Pancreas (tissue), 10 donors: ENCODE measurements at places on chromosomes 13 and 19. TPM values are rescaled to one million over a fixed set of nuclear protein-coding genes. Genes with fewer than 3 reads are reported as not detected.
A peak's percentile ranks its signal among the peaks of the same experiment; 100 is the strongest.

The DENND1C gene
- polyA plus RNA-seq, result 2.1 TPM

The AKAP11 gene
- 8.6 TPM for polyA plus RNA-seq

The POLR2I gene
- polyA plus RNA-seq, result 58.0 TPM

The TICAM1 gene
- 13.9 TPM for polyA plus RNA-seq

The ZNF625 gene
- polyA plus RNA-seq, result 1.4 TPM

The ZNF98 gene
- 1.7 TPM for polyA plus RNA-seq

The ZNF441 gene
- 2.5 TPM for polyA plus RNA-seq

The PSG2 gene
- not detected for polyA plus RNA-seq

The PNMA8B gene
- 1.2 TPM for polyA plus RNA-seq

The TMEM59L gene
- polyA plus RNA-seq, result 8.9 TPM

The RTBDN gene
- 4.6 TPM for polyA plus RNA-seq

The ZNF773 gene
- polyA plus RNA-seq, result 3.6 TPM

The ONECUT3 gene
- polyA plus RNA-seq, result not detected

The GSX1 gene
- not detected for polyA plus RNA-seq

The FGF21 gene
- not detected for polyA plus RNA-seq

The PALM gene
- polyA plus RNA-seq, result 10.1 TPM

The PCDH17 gene
- polyA plus RNA-seq, result 7.3 TPM

The BRSK1 gene
- 9.2 TPM for polyA plus RNA-seq

- no peak for DNase-seq
- no peaks in the 10 kb centered on the region for H3K27me3 ChIP-seq
- no peak overlapping the region for H3K27ac ChIP-seq
- H3K36me3 ChIP-seq, result no peaks in the 10 kb centered on the region
- no peaks in the 10 kb centered on the region for H3K4me1 ChIP-seq
Observed at GRCh38 chr19:20276011-20276731, 109.2 kb downstream of the ZNF486 start.

- H3K27me3 ChIP-seq, result no peaks in the 10 kb centered on the region
- no peak overlapping the region for H3K4me3 ChIP-seq
- H3K4me1 ChIP-seq, result no peaks in the 10 kb centered on the region
- no peaks in the 10 kb centered on the region for H3K36me3 ChIP-seq
Observed at GRCh38 chr13:28475916-28476725, 18.8 kb downstream of the FLT1 start.

- DNase-seq, result no peak
- H3K4me3 ChIP-seq, result no peak overlapping the region
- no peaks in the 10 kb centered on the region for H3K27me3 ChIP-seq
- H3K36me3 ChIP-seq, result no peaks in the 10 kb centered on the region
- H3K4me1 ChIP-seq, result no peaks in the 10 kb centered on the region
Observed at GRCh38 chr13:50990818-50991506, 81.4 kb downstream of the RNASEH2B start.

- DNase-seq, result no peak
- no peaks in the 10 kb centered on the region for H3K27me3 ChIP-seq
- no peak overlapping the region for H3K4me3 ChIP-seq
- H3K4me1 ChIP-seq, result no peaks in the 10 kb centered on the region
- no peak overlapping the region for H3K27ac ChIP-seq
- peaks cover 49% of the 10 kb centered on the region for H3K36me3 ChIP-seq
Observed at GRCh38 chr13:48078251-48078656, 16.6 kb downstream of the MED4 start.

GRCh38 chr13:111202745-111203144 lies 87.6 kb downstream of the ARHGEF7 start:
- no peak for DNase-seq
- H3K4me1 ChIP-seq, result peaks cover 6% of the 10 kb centered on the region

GRCh38 chr13:49533591-49534269 lies 38.0 kb downstream of the PHF11 start:
- no peak for DNase-seq
- H3K27ac ChIP-seq, result no peak overlapping the region
- no peaks in the 10 kb centered on the region for H3K36me3 ChIP-seq
- no peaks in the 10 kb centered on the region for H3K27me3 ChIP-seq
- H3K4me3 ChIP-seq, result no peak overlapping the region
- no peaks in the 10 kb centered on the region for H3K4me1 ChIP-seq

DNA sequence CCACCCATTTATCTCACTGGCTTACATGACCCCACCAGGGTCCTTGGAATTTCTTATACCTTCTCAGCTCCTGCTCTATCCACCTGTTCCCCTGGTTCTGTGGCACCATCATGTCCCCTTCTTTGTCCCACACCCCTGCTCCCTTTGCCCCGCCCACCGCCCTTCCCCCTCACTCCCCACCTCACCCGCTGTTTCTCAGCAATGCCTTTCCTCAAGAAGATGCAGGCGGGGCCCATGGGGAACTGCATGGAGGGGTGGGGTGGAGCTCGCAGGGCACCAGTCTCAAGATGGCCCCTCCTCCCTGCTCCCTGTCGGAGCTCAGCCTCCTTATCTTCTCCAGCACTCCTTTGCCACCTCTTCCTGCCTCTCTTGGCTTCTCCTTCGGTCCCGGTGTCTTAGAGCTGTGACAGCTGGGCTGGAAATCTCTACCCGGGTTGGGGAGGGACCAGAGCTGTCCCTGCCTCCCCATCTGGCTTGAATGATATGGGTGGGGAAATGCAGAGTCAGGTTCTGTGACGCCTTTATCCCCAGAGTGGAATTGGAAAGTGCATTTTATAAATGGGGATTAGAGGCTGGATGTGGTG lies at the start of gene CABP5:
CABP5 (minus strand) TSS at position 405 of the 584 bp plus-strand sequence; CDS start at position 248, 157 bp downstream.
- H3K27ac ChIP-seq, result no peak within 1 kb of the TSS
- H3K4me3 ChIP-seq, result no peak within 1 kb of the TSS
- H3K4me1 ChIP-seq, result no peaks in the 10 kb centered on the region
- H3K36me3 ChIP-seq, result no peaks in the 10 kb centered on the region
- no peaks in the 10 kb centered on the region for H3K27me3 ChIP-seq
- DNase-seq, result no peak

GRCh38 chr13:35723821-35724220 lies 247.3 kb upstream of the MAB21L1 start:
- H3K4me1 ChIP-seq, result no peaks in the 10 kb centered on the region
- H3K27me3 ChIP-seq, result no peaks in the 10 kb centered on the region
- H3K27ac ChIP-seq, result no peak overlapping the region
- no peaks in the 10 kb centered on the region for H3K36me3 ChIP-seq

DNA sequence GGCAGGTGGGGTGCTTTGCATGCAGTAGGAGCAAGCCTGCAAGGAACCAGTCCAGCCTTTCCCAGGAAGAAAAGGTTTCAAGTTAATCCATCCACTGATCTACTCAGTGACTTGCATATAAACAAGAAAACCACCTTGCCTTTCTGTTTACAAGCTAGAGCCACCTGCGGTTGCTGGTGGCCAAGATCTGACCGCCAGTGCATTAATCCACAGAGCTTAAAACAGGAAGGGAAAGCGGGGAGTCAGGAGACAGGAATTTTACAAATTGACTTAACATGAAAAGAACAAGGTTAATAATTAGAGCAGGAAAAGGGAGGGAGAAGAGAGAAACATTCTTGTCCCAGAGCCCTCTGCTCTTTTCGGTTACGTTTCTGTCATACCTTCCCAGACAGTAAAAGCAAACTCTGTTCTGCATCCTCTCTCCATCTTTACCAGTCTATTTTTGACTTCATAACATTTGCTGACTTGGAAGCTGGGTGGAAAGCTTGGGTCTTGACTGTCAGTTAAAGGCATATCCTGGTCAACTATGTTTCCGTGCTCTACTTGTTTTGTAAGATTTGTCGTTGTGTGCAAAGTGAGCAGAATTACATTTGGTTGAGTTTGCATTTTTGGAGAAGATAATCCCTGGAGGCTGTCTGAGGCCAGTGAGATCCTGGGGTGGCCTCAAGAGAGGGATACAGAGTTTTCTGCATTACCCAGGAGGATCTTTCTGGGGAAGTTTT lies 760.6 kb downstream of the EFNB2 start:
- H3K36me3 ChIP-seq, result no peaks in the 10 kb centered on the region
- no peak overlapping the region for H3K4me3 ChIP-seq
- no peaks in the 10 kb centered on the region for H3K27me3 ChIP-seq
- H3K4me1 ChIP-seq, result no peaks in the 10 kb centered on the region
- H3K27ac ChIP-seq, result peak overlapping the region; percentile 31

DNA sequence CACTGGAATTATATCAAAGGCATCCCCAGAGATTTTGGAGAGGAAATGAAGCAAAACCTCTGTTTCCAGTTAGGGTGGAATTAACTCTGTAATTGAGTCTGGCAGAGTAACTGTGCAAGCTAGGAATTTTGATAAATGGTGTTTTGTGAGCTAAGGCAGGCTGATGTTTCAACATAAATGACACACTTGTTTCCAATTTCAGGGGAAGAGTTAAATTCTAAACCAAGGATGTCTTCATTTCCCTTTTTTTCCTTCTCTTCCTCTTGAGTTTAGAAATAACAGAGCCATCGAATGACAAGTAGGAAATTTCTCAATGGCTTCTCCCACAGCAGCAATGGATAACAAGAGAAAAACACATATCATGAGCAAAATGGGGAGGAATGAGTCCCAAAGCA lies 131.2 kb downstream of the IRS2 start:
- H3K36me3 ChIP-seq, result no peaks in the 10 kb centered on the region
- no peaks in the 10 kb centered on the region for H3K27me3 ChIP-seq
- H3K4me3 ChIP-seq, result no peak overlapping the region
- peak overlapping the region; percentile 13 for H3K27ac ChIP-seq
- DNase-seq, result no peak
- no peaks in the 10 kb centered on the region for H3K4me1 ChIP-seq

- no peak for DNase-seq
- no peaks in the 10 kb centered on the region for H3K36me3 ChIP-seq
- H3K4me3 ChIP-seq, result no peak overlapping the region
- no peaks in the 10 kb centered on the region for H3K4me1 ChIP-seq
- no peak overlapping the region for H3K27ac ChIP-seq
Observed at GRCh38 chr13:104701591-104701990, 1635.4 kb upstream of the SLC10A2 start.

DNA sequence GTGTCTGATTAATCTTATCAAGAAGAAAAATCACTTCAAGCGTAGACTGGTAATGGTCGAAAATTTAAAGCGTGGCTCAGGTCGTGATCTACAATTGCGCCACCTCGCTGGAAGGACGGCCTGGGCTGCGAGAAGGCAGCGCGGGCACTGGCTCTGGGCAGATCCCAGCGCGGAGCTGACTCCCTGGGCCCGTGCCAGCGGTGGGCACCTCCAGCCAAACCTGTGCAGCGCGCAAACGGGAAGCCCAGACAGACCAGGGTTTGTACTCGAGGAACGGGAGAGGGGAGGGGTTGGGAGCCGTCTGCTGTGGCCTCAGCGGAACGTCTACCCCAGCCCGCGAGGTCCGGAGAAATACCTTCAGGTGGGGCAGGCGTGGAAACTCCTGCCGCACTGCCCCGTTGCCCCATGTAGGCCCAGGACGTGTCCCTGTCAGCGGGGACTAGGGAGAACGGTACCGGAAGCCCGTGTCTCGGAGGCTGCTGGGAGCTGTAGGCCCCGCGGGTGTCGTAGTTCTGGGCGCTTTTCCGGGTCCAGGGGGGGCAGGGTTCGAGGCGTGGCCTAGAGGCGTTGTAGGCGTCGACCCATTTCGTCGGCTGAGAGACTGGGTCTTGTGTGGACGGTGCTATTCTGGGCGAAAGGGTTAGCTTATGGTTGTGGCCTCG lies 21.1 kb downstream of the ZNF274 start:
- no peaks in the 10 kb centered on the region for H3K4me1 ChIP-seq
- no peaks in the 10 kb centered on the region for H3K27me3 ChIP-seq
- H3K27ac ChIP-seq, result no peak overlapping the region
- DNase-seq, result no peak
- H3K36me3 ChIP-seq, result peaks cover 26% of the 10 kb centered on the region

DNA sequence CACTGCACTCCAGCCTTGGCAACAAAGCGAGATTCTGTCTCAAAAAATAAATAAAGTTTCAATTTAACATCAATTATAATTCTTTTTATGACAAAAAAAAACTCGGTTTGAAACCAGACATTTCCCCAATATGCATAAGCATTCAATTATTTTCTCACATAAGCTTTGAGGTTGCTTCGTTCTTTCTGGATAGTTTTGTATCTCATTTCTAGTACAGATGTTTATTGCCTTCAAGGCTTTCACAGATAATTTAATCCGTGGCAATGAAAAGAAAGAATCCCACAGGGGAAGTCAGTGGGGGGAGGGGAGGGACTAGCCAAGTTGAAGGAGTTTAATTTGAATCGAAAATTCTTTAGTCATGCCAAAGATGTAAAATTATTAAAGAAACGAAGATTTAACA lies 29.6 kb upstream of the TSC22D1 start:
- no peak overlapping the region for H3K4me3 ChIP-seq
- DNase-seq, result no peak
- no peaks in the 10 kb centered on the region for H3K27me3 ChIP-seq
- H3K4me1 ChIP-seq, result no peaks in the 10 kb centered on the region
- H3K27ac ChIP-seq, result no peak overlapping the region
- no peaks in the 10 kb centered on the region for H3K36me3 ChIP-seq

DNA sequence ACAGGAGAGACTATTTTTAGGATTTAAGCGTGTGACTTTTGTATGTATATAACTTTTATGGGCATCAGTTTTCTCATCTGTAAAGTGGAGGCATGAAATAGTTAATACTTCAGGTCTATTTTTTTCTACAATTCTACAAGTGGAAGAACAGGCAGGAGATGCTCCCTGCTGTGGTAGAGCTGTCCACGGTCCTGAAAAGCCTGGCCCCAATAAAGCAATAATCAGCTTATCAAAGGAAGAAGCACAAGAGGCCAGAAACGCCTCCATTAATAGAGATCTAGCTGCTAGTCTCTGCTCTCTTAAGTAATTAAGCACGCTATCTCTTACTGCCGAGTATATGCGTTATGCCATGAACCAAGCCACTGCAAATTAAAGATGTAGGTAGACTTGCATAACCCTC lies 28.0 kb upstream of the WASF3 start:
- no peaks in the 10 kb centered on the region for H3K36me3 ChIP-seq
- peaks cover 2% of the 10 kb centered on the region for H3K27me3 ChIP-seq
- H3K4me3 ChIP-seq, result no peak overlapping the region

DNA sequence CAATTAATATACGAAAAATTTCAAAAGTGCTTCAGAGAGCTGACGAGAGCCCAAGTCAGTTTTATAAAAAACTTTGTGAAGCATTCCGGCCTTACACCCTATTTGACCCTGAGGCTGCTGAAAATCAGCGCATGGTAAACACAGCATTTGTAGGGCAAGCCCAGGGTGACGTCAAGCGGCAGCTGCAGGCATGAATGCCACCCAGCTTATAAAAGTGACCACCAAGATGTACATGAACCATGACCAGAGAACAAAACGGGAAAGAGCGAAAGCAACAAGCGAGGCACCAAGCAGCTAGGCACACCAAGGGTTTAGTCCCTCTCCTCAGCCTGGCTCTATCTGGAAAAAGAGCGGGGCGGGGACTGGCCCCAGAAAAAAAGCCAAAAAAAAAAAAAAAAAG lies 6.0 kb downstream of the SIGLEC11 start:
- peak overlapping the region; percentile 29 for H3K27ac ChIP-seq
- H3K4me3 ChIP-seq, result no peak overlapping the region
- H3K4me1 ChIP-seq, result peaks cover 67% of the 10 kb centered on the region

DNA sequence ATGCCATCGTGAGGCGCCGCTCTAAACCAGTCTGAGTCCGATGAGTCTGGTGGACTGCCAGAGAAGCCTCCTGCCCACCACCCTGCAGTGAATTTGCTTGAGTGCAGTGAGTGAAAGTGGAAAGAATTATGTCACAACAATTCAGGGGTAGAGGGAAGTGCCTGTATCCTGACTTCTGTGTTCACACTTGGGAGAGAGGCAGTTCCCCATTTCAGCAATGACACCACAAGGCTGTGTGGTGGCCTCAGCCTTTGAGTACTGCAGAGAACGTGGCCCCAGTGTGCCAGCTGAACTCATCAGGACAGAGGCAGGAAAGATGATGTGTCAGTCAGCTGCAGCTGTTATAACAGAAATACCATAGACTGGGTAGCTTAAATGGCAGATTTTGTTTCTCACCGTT lies 155.6 kb downstream of the COG6 start:
- no peaks in the 10 kb centered on the region for H3K36me3 ChIP-seq
- H3K27ac ChIP-seq, result no peak overlapping the region
- H3K4me3 ChIP-seq, result no peak overlapping the region
- no peak for DNase-seq
- no peaks in the 10 kb centered on the region for H3K27me3 ChIP-seq
